ENCODE measurements at places on chromosomes 3 and 15.
A peak's percentile ranks its signal among the peaks of the same experiment; 100 is the strongest.

GRCh38 chr3:47318916-47319315, 36.2 kb downstream of the KLHL18 start:
- DNase-seq: no peak

DNA sequence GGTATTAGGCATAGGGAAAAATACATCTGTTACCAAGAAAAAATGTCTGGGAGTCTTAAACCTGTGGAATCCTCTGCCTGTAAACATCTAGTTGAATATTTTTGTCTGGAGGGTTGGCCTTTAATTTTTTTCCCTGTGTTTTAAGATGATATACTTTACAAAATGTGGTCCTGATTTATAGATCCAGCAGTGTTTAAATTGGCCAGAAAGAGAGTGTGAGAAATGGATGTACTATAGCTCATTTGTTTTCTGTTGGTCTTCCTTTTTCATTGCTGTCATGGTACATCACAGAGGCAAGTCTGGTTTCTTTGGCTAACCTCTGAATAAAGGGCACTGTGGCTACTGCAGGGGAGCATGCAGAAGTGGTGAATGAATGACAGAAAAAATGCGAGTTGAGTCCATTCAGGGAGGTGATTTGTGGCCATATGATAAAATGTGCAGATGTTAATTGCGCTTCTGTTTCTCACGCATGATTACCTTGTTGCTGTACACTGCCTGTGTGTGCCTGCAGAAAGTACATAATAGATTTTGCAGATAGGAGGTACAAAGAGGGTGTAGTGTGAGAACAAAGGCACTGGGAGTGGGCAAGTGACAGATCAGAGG, 150.0 kb downstream of the NFKBIZ start:
- no peak for DNase-seq

- DNase-seq: no peak
Measured at GRCh38 chr3:31416980-31417379, 115.7 kb upstream of the STT3B start.

- DNase-seq: no peak
Measured at GRCh38 chr15:83458381-83458780, 11.2 kb downstream of the SH3GL3 start.

DNA sequence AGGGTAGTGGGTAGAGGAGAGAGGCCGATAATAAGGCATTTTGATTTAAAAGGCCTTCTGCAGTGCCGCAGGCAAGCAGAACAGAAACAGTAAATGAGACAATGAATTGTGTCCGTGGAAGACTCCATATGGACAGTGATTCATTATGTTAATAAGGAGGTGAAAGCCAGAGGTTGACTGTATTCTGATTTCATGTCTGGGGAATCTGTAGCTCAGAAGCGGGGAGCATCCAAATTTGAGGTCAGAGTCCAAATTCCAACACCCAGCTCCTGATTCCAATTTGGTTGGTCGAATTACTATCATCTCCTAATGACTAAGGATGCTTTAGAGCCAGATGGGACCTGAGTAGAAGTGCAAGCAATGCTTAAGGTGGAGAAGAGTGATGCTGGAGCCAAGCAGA, 1.0 kb upstream of the TBC1D21 start:
- DNase-seq: peak; percentile 4

DNA sequence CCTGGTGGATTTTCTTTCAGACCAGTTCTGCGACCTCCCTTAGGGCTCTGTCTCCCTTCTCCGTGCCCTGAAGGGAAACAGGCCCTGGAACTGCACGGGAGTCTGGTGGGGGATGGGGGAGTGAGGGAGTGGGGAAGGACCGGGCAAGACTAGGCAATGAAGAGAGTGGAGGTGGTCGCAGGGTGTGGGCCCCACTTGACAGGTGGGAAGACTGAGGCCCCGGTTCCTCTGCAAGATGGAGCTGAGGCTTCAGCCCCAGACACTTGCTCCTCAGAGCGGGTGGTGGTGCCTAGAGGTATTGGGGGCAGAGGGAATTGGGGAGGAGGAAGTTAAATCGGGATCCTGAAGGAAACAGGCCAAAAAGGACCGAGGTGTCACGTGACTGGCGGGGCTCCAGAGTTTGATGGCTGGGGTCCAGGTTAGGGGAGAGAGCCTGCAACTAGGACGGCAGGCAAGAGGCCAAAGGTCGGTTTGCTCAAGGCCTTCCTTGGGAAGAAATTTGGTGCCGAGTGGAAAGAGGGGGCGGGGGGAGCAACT, 597 bp upstream of the CAMK1 start:
- peak; percentile 99 for DNase-seq

DNA sequence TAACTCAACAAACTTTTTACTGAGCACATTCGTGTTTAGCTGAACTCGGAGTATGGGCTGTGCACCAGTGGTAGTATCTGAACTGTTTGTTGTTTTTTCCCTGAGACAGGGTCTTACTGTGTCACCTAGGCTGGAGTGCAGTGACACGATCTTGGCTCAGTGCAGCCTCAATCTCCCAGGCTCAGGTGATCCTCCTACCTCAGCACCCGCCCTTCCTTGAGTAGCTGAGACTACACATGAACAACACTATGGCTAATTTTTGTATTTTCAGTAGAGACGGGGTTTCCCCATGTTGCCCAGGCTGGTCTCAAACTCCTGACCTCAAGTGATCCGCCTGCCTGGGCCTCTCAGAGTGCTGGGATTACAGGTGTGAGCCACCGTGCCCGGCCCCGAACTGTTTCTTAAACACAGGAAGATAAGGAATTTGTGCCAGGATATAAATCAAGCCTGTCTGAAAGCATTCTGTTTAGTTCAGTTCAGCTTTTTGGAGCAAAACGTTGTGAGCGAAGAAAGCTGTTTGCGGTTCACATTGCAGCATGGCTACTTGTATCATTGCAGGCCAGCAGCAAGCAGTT, 40.4 kb upstream of the SKOR1 start:
- DNase-seq: no peak

DNA sequence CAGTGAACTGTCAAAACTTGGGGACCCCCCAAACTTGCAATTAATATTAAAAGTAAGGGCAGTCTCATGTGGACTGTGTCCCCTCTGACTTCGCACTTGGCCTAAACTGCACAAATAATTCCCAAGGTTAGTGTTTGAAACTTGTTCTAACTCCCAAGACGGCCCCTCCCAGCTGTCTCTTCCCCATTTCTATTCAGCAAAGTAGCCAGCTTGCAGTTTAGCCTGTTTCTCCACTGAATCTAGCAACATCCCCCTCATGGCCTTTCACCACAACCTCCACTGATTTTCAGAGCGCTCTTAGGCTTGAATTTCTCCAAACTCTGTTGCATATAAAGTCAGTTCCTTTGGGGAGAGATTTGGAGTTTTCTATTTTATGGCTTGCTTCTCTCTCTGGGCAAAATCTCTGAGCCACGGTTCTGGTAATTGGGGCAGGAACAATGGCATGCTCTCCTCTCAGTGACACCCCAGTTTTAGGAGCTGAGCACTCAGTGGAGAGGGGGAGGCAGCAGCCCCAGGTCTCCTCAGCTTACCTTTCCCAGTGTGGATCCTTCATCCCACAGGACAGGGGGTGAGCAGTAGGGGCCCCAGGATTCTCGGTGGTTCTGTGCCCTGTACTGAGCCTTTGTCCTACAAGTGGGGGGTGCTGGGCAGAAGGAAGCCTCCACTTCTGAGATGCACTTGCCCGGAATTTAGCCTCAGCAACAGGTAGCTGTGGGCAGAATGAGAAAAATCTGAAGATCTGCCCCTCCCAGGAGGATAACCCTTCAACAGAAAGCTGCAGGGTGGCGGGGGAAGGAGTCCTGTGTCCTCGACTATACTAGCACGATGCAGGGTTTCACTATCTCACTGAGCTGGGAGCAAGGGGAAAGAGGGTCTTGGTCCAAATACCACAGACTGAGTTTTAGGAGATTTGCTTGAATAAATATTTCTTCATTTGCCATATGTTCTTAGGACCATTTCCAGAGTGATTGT, 39.3 kb upstream of the GATA2 start:
- DNase-seq: no peak

- no peak for DNase-seq
Measured at GRCh38 chr3:146948186-146948585, 343.0 kb upstream of the PLSCR5 start.

All from left lobe of liver (tissue), 2 donors.